Left renal pelvis (tissue), 4 donors: ENCODE measurements at places on chromosomes 4 and X.

DNA sequence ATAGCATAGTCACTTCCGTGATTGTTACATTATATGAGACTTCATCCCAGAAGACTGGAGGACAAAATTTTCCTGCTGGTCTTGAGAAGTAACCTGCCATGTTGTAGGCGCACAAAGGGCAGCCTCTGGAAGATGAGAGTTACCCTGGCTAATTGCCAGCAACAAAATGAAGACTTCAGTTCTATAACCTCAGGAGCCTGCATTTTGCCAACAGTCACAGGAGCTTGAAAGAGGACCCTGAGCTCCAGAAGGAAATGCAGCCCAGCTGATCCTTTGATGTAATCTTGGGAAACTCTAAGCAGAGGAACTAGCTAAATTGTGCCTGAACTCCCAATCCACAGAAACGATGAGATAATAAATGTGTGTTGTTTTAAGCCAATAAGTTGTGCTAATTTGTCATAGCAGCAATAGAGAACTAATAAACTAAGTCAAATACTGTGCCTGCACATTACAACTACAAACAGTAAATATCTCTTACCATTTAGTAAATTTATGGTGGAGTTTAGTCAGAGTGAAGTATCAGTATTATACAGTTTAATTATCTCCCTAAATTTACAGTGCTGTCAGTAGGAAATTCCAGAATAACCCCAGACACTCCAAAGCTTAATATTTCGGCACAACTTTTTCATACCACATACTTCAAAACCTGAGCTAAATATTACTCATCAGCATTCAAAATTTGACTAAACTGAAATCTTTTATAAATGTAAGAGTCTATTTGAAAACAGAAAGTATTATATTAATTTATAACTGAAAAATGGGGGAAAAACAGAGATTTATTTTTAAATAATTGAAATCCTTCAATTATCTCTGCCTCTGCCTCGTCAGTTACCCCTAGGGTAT, 90.1 kb upstream of the MAPK10 start:
- no peak for DNase-seq

GRCh38 chr4:139889901-139890300, 224.3 kb downstream of the MGST2 start:
- no peak for DNase-seq

- DNase-seq, result peak; percentile 20
Measured at GRCh38 chrX:2928191-2928582, 952 bp downstream of the ARSD start.

- DNase-seq, result no peak
Measured at GRCh38 chr4:2079006-2079405, 19.9 kb downstream of the NAT8L start.

DNA sequence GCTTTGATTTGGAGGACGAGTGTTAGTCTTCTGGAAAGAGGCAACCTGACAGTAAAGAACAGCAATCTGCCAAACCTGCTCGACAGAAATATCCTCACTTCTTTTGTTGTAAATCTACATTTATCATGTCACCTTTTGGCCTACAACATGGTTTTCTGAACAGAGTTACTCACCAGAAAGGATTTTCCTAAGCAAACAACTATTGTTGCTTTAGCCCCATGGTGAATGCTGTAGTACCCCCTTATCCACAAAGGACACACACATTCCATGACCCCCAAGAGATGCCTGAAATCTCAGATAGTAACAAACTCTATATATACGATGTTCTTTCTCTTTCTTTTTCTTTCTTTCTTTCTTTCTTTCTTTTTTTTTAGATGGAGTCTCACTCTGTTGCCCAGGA, 42.7 kb downstream of the TMEM150C start:
- no peak for DNase-seq
